Natural killer cell treated with Interleukin-12 subunit alpha and Interleukin-12 subunit beta and Interleukin-15 and Interleukin-18, amount 100 ng/mL, for 72 hours (primary cell): ENCODE measurements at places on chromosomes 1 and 21.
A peak's percentile ranks its signal among the peaks of the same experiment; 100 is the strongest.

DNA sequence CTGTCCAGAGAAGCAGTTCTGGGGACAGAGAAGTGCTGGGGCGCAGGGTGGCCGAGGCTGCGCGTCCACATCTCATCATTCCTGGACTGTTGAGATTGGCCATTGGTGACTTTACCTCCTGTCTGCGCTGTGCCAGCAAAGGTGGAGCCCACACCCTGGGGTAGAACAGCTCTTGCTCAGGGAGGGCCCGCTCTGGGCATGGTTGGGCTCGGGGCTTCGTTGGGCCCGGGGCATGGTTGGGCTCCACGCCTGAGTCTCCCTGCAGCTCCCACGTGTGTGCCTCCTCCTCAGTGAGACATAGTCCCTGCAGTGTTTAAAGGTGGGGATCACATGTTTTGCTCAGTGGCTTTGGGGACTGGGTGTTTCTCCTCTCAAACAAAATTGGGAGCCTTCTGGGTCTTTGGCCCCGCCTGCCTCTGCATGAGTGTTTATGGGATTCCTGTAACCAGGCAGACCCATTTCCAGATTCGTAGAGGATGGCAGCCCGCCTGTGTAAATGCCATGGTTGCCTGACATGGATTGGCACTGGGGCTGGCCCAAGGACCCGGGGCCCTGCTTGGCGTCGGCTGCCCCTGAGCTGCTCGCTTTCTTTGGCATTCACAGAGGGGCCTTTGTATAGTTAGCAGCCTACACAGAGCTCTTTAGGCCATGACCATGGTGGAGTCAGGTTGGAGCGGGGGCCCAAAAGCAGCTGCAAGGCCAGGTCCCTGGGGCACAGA lies 104.6 kb downstream of the TLR5 start:
- DNase-seq = no peak

DNA sequence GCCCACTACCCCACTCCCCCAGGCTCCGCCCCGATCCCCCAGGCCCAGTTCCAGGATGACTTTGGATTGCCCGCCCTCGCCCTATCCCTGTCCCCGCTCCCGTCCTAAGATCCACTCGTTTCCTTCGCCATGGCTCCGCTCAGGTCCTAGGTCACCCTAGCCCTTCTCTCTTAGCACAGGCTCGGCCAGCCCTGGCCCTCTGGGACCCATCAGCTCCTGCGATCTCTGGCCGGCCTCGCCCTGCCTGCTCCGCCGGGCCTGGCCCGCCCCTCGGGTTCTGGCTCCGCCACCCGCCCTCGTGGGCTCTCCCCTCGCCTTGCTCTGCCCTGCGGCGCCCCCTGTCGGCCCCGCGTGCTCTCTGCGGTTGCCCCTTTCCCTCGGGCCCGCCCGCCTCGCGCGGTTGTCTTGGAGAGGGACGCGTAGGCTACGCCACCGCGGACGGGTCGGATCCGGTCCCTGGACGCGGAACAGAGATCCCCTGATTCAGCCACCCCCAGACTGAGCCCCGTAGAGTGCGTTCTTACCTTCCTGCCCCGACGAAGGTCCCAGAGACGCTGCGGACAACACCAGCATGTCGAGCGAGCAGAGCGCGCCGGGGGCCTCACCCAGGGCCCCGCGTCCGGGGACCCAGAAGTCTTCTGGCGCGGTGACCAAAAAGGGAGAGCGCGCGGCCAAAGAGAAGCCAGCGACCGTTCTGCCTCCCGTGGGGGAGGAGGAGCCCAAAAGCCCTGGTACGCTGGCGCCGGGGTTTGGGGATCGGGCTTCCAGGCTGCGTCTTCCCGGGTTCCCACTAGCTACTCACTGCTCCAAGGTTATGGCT lies at the start of gene LRRC71:
Gene LRRC71, plus strand, starts transcription at position 400 of the 820 bp plus-strand sequence. Its CDS starts 172 bp downstream, at position 572.
- no peak for DNase-seq

GRCh38 chr1:1041092-1041523 lies 21.2 kb downstream of the AGRN start:
- DNase-seq = no peak

DNA sequence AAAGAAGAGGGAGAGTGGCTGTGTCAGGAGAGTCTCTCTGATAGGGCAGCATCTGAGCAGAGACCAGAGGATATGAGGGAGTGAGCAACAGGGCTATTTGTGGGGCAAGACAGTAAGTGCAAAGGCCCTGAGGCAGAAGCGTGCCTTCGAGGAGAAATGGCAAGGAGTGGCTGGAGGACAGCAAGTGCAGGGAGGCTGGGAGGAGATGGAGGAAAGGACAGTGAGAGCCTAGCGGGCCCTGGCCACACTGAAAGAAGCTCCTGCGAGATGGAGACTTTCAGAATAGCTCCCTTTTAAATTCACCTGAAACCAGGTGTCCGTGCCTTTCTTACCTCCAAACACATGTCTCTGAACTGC lies 25.2 kb downstream of the EXOC8 start:
- no peak for DNase-seq

GRCh38 chr1:30754684-30755171 lies 2.8 kb downstream of the LAPTM5 start:
- no peak for DNase-seq

- DNase-seq = peak; percentile 40
Measured at GRCh38 chr21:46187814-46188213, 3.6 kb upstream of the SPATC1L start.

- DNase-seq = no peak
Measured at GRCh38 chr1:156840186-156840897, 18.6 kb downstream of the INSRR start.

DNA sequence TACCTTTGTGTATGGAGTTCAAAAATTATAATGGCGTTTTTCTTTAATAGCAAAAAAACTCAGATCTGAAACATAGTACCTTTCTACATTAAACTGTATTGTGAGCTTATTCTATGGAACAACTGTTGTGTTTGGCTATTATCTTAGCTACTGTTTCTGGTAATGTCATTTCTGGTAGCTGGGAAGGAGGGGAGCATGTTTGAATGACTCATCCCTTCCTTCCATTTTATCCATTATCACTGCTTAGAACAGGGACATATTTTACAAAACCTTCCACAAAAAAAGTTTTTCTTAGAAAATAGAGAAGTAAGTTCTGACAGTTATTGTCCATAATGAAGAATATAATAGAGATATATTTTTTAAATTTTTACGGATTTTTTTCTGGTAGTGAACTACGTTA lies 128.3 kb downstream of the NRDC start:
- DNase-seq = no peak

GRCh38 chr1:198047913-198048312 lies 108.9 kb upstream of the NEK7 start:
- no peak for DNase-seq

DNA sequence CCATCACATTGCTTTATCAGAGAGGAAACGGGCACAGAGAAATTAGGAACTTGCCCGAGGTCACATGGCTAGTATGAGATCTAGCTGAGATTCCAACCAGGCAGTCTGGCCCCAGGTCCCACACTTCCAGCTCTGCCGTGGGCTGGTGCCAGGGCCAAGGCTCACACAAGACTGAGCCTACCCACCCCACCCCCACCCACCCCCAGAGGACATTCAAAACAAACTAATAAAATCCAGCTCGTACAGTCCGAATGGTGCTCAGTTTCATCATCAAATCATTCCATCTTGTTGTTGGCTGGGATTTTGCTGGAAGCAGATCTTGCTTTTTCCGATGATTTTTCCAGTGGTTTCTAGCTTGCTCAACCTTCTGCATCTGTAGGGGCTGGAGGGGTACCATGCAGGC lies 27.9 kb downstream of the MATN1 start:
- DNase-seq = no peak

- DNase-seq = no peak
Measured at GRCh38 chr1:217703326-217703725, 72.2 kb downstream of the SPATA17 start.

- no peak for DNase-seq
Measured at GRCh38 chr1:9279172-9279840, 13.4 kb upstream of the SPSB1 start.

DNA sequence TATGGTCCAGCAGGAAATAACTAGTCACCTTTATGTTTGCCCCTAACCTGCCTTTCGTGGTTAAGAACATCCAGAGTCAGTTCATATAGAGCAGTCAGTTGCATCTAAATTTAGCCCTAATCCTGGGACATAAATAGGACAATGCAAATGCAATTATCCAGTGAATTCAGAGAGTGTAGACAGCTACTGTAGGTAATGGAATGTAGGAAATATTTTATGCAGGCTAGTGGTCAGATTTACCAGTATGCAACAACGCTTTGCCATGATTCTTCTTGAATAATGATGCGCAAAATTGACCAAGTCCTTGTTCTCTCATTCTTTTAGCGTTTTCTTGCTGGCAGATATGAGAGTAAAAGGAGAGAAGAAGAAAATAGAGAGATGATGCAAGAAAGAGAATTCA lies 165.4 kb downstream of the LMX1A start:
- no peak for DNase-seq

- DNase-seq = no peak
Measured at GRCh38 chr1:234114648-234115307, 210.3 kb downstream of the SLC35F3 start.

- DNase-seq = no peak
Measured at GRCh38 chr21:24729568-24729967, 877.7 kb downstream of the MRPL39 start.

DNA sequence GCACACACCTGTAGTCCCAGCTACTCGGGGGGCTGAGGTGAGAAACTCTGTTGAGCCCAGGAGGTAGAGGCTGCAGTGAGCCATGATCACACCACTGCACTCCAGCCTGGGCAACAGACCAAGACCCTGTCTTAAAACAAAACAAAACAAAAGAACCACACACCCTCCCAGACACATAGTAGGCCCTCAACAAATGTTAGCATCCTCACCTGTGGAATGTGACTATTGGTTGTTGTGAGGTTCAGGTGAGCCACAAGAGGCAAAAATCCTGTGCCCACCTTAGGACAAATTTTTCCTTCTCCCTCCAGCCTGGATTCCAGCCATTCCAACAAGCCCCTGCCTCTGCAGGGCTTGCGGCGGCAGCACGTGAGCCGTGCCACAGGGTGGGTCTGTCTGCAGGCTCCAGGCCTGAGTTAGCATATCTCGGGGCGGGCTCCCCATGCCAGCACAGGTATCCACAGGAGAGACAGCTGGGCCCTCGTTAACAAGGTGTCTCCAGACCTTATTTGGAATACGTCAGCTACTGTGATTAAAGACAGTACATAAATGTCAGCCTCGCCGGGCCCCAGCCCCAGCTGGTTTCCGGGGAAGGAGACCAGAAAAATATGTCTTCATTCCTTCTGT lies 17.4 kb downstream of the C1QB start:
- no peak for DNase-seq

DNA sequence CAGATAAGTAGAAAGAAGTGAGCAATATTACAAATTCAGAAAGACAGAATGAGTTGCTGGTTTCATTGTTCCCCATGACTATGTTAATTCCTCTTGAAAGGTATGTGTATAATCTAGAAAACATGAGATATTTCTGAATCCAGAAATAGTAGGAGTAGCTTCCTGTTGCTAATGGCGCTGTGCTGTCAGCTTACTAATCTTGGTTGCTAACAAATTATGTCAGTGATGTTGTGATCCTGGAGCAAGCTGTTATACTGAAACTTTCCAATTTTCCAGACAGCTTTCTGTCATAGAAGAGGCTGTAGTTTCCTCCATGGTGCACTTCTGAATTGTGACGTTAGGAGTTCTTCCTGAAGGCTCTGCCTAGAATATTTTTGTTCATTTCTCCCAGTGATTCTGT lies 372.3 kb downstream of the USP25 start:
- DNase-seq = no peak

DNA sequence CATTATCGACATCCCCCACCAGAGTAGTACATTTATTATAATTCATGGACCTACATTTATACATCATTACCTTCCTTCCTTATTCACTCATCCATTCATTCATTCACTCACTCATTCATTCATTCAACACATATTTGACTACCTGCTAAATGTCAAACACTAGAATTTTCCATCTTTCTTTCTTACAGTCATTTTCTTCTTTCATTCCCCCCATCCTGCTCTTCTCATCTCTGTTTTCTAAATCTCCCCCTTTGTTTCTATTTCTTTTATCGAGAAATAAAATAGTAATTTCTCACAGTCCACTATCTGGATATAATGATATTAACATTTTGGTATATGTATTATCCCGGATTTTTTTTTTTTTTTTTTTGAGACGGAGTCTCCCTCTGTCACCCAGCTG lies 27.8 kb upstream of the FMO3 start:
- DNase-seq = no peak

GRCh38 chr1:107315652-107316051 lies 174.8 kb downstream of the NTNG1 start:
- DNase-seq = no peak

- no peak for DNase-seq
Measured at GRCh38 chr1:176542352-176542751, 79.4 kb downstream of the PAPPA2 start.

DNA sequence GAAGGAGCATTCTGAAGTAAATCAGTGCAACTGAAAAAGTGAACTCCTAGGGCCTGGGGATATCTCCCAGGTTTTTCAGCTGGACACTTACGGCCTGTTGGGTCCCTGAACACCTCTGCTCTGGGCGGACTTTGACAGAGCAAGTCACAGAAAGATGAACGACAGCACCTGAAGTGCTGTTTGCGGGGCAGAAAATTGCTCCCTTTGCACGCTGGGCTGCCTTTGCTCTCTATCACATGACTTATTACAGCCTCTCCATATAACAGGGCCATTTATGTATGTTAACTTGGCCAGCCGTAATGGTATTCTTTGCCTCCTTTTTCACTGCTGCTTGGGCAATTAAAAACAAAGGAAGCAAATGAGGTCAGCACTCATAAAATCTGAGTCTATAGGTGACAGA lies 332.9 kb downstream of the BARHL2 start:
- DNase-seq = no peak

DNA sequence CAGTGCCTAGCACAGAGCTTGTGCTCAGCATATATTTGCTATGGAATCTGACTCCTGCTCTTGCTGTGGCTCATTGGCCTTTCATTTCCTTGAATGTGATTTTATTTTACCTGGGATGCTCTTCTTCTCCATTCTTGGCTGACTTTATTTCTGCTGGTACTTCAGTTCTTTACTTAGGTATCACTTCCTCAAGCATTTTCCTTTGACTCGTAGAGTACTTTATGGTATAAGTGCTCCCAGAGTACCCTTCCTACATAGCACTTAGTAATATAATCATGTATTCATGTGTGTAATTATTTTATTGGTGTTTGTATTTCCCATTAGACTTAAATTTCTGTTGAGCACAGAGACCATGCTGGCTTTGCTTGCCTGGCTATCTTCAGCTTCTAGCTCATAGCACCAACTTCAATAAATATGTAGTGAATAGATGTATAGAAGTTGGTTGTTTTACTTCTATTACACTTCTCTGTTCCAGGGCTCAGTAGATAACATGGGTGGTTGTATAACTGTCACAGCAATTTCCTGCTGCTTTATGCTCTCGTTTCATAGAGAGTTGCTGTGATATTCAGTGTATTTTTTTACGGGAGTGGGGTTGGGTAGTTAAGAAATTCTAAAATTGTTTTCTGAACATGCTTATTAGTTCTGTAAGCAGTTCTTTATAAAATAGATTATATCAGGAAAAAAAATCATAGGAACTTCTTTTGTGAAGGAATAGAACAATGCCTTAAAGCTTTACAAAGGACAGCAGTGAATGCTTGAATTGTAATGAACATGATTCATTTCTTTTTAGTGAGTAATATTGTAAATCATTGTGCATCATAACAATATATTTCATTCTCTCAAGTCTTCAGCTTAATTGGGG lies 112.2 kb downstream of the NEK7 start:
- DNase-seq = no peak

- peak; percentile 79 for DNase-seq
Measured at GRCh38 chr21:15065392-15066122, 757 bp upstream of the NRIP1 start.
